ENCODE measurements at places on chromosomes 1 and 21. TPM values are rescaled to one million over a fixed set of nuclear protein-coding genes. Genes with fewer than 3 reads are reported as not detected.

FAM72D gene
- 0.22 TPM for total RNA-seq

PPFIA4 gene
- 0.14 TPM for total RNA-seq

KRTAP19-5 gene
- total RNA-seq, result not detected

CLEC20A gene
- total RNA-seq, result not detected

C8B gene
- total RNA-seq, result not detected

CDCA8 gene
- 34.8 TPM for total RNA-seq

ITLN2 gene
- total RNA-seq, result not detected

SPRR1A gene
- not detected for total RNA-seq

KCTD3 gene
- total RNA-seq, result 24.5 TPM

NR5A2 gene
- not detected for total RNA-seq

NGF gene
- total RNA-seq, result 1.3 TPM

ZMYND12 gene
- total RNA-seq, result 0.14 TPM
